NCI-H1436 treated with DMSO at 0.1 percent for 48 hours (cell line): ENCODE measurements at places on chromosomes 1 and 21.
A peak's percentile ranks its signal among the peaks of the same experiment; 100 is the strongest.

GRCh38 chr1:117698398-117699160 is 92.7 kb downstream of the TENT5C start:
- DNase-seq = no peak

DNA sequence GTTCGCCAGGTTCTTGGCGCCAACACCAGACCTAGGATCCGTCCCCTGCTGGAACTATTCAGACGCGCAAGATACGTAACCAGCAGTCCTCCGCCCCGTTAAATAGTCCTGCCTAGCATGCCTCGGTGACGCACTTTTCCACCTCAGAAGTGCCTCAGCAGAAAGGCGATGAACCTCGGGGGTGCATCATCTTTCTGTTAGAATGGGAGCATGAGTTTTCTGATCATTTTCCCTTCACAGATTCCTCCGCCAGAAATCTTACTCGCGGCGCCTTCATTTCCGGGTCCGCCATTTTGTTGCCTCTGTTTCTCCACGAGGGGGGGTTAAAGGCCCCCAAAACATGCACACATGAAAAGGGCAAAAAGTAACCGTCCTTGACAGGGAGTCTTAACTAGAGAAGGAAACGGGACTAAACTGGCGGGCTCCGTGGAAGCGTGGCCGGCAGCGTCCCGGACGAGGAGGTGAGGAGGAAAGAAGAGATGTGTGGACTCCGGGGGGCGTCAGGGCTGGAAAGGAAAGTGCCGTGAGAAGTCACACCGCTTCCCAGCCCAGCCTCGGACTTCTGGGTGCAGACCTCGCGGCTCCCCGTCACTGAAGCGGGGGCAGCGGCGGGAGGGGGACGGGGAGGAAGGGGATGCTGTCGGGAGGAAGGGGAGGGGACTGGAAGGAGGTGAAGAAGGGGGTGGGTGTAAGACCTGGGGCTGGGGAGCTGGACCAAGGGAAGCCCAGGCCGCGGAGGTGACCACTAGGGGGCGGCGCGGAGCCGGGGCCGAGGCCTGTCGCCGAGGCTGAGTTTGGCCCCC is at the start of gene GABPB2:
GABPB2 (plus strand) TSS at position 288 of the 803 bp plus-strand sequence. CDS start 17,429 bp downstream, outside the sequence.
- DNase-seq = peak; percentile 80

GRCh38 chr1:168842916-168843315 is 113.9 kb upstream of the DPT start:
- DNase-seq = no peak

- no peak for DNase-seq
These were observed 2.5 kb downstream of the C1QC start for GRCh38 chr1:22645931-22646330.

DNA sequence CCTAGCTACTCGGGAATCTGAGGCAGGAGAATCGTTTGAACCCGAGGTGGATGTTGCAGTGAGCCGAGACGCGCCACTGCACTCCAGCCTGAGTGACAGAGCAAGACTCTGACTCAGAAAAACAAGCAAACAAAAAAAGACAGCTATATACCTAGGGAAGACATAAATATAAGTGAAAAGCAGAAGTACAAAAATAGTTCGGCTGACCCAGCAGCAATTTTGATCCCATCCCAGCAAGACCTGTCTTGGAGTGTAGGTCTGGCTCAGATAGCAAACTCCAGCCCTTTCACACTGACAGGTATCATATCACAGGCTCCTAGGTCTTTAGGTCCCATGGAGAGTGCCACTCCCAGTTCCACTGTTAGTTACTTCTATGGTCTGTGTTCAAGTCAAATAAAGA is 14.6 kb downstream of the MTX1 start:
- DNase-seq = no peak

DNA sequence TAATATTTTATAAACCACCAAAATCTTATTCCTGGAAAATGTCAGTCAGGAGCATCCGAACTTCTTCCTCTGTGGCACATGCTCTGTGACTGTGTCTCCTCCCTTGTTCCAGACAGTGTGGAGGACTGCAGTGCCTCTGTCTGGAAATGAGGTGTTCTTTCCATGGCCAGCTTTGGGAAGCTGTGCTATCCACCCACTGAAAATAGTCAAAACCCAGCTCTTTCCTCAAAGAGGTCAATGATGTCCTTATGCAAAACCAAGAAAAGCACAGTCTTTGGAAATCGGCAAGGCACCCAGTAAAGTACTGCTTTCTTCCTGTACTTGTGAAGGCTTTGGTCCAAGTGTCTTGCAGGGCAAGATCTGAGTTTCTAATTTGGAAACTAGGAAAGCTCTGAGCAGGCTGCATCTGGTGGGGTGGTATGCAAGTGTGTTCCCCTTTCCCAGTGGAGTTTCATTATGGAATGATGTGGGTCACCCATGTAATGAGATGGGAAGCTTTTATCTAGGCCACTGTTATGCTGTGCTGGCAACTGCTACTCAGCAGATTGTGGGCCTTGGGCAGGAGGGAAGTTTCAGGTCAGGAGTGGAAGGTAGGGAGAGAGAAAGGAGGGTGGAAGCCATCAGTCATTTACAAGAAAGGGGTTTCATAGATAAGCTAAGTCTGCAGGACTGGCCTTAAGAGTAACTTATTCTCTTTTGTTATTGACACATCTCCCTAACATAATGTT is 6.0 kb downstream of the KIAA0040 start:
- no peak for DNase-seq

DNA sequence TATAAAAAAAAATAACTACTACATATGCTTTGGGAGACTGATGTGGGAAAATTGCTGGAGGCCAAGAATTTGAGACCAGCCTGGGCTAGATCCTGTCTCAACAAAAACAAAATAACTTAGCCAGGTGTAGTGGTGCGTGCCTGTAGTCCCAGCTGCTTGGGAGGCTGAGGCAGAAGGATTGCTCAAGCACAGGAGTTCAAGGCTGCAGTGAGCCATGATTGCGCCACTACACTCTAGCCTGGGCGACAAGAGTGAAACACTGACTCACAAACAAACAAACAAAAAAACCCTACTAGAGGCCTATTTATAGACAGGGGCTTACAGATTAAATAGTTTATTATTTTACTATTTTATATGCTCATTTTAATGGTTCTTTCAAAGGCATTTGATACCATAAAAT is 80.0 kb downstream of the LHX4 start:
- DNase-seq = no peak

DNA sequence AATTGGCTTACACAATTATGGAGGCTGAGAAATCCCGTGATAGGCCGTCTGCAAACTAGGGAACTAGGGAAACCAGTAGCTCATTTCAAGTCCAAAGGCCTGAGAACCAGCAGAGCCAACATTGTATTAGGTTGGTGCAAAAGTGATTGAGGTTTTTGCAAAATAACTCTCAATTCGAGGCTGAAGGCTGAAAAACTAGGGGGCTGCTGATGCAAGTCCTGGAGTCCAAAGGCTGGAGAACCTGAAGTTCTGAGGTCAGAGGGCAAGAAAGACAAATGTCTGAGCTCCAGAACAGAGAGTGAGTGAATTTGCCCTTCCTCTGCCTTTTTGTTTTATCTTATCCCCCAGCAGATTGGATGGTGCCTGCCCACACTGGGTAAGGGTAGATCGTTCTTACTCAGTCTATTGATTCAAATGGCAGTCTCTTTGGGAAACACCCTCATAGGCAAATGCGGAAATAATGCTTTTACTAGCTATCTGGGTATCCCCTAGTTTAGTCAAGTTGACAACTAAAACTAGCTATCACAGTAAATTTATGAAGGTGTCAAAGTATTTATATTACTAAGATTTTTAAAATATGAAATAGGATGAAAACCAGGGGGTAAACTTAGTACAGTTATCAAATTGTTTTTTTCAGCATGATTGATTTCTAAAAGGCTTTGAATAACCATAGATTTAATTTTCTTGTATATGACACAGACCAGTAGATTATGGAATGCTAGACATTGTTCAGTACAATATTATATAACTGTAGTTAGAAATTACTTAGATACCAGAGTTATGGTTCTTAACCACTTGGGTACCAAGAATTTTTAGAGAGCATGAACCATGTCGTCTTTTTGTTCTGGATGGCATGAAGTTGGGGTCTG is 15.4 kb downstream of the RABGAP1L start:
- no peak for DNase-seq

GRCh38 chr1:168483539-168483938 is 60.3 kb downstream of the XCL2 start:
- DNase-seq = no peak

GRCh38 chr1:18513995-18514394 is 33.3 kb downstream of the KLHDC7A start:
- DNase-seq = no peak

DNA sequence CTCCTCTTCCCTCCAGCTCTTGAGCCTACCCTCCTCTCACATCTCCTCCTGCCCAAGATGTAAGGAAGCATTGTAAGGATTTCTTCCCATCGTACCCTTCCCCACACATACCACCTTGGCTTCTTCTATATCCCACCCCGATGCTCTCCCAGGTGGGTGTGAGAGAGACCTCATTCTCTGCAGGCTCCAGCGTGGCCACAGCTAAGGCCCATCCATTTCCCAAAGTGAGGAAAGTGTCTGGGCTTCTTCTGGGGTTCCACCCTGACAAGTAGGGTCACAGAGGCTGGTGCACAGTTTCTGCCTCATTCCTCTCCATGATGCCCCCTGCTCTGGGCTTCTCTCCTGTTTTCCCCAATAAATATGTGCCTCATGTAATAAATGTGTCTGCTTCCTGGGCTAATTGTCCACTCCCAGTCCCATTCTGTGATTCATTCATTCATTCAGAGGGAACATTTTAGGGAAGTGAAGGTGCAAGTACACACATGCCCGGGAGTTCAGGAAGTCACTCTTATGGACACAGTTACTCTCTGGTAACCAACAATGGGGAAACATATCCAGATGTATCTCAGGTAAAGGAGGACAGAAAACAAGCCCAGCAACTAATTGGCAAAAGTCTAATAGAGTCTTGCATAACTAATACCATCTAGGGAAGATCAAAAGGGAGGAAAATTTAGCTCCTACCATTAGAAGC is 1.9 kb downstream of the SPRR4 start:
- no peak for DNase-seq

- peak; percentile 84 for DNase-seq
These were observed 50.9 kb downstream of the HTR6 start for GRCh38 chr1:19715334-19716203.

DNA sequence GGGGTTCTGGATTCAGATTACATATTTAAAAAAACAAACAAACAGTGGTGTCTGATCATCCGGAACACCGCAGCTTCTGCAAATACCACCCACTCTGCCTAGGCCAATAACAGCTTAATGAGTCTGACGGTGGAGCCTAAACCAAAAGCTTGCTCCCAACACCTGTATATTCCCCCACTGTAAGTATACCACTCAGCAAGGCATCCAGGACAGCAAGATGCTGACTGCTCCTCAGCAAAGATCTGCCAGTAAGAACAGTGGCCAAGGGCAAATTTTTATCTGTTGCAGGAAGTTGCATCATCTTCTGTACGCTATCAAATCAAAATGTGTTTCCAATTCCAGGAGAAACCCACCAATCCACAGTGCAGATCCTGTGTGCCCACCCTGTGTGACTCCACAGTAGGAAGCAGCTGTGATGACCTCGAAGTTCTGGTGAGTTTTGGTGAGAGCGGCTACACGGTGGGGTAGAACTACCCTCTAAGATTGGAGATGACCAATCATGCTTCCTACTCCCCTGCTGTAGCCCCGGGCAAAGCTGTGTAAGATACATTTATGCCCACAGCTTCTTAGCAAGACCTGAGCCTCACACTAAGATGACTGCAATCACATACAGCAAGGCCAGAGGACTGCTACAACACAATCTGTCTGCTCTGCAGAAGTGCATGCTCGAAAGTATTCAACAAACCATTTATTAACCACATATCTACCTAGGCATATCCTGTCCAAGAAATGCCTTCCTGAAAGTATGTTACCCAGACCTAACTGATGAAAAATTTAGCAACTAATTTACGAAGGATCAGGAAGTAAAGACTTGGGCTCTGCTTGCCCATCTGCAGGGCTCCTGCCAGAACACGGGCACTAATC is 30.5 kb downstream of the SIPA1L2 start:
- DNase-seq = no peak

DNA sequence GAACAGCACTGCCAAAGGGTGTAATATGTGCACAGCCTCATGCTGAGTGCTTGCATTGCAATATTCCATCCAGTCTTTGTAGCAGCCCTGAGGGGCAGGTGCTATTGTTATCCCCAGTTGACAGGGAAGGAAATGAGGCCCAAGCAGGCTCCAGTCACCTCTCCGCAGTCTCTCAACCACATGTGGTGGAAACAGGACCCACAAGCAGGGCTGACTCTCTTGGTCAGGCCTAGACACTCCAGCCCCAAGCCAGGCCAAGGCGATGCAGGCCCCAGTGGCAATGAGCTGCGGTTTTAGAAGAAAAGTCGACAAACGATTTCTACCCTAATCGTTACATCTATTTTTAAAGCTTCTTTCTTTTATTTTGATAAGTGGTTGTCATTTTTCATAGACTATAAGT is 52.6 kb upstream of the GADD45A start:
- DNase-seq = no peak

DNA sequence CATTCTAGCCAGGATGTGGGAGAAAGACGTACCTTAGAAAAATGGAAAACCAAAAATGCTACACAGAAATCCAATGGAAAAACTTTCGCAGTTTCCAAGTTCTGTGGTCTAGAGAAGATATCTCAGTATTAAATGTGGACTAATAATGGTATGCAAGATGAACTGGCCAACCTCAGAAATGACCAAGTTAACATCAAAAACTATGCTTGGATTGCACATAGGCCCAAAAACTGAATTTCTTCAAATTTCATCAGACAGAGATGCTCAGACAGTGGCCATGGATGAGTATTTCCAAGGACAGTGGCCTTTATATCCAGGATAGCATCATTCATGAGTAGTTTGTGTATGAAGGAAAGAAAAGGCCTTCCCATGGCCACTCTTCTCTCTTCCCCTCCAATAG is 132.2 kb downstream of the TIAM1 start:
- no peak for DNase-seq

- no peak for DNase-seq
These were observed 92.5 kb downstream of the RIPK4 start for GRCh38 chr21:41674402-41674801.

DNA sequence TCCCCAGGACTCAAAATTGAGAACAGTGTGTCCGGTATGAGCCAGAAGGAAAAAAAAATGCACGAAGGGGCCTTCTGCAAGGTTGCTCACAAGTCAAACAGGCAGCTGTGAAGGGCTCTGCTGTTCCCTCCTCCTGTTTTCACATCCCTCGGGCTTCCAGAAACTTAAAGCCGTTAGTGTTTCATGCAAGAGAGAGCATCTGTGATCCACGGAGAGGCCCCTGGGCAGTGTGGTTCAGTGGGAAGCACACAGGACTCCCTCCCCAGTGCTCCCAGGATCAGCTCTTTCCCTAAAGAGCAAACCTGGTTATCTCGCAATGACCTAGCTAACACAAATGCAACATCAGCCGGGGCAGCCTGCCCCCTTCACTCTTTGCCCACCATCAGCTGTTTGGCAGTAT is 2.9 kb upstream of the MATN1 start:
- DNase-seq = no peak

GRCh38 chr21:42463861-42464515 is 32.0 kb downstream of the RSPH1 start:
- DNase-seq = peak; percentile 51

DNA sequence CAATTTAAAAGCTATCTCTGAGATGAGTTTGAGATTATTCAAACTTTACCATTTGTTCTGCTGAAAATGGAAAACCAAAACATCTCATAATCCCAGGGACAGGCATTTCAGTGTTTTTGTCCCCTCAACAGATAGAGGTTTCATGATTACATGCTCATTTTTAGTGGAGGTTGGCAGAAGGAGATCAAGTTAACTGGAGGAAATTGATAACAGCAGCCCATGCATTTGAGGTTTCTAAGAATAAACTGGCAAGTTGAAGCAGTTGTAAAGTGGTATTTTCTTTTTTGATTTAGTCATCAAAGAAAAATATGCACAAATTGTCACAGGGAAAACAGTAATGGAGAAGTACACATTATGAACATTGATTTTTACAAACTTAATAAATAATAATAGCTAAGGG is 205.8 kb downstream of the PLA2G4A start:
- DNase-seq = no peak
